ENCODE measurements at places on chromosomes 11 and 22. TPM values are rescaled to one million over a fixed set of nuclear protein-coding genes. Genes with fewer than 3 reads are reported as not detected.

Gene RIMBP3B
- 0.21 TPM for total RNA-seq

Gene CAPN5
- total RNA-seq = 2.7 TPM

Gene MS4A15
- not detected for total RNA-seq

DNA sequence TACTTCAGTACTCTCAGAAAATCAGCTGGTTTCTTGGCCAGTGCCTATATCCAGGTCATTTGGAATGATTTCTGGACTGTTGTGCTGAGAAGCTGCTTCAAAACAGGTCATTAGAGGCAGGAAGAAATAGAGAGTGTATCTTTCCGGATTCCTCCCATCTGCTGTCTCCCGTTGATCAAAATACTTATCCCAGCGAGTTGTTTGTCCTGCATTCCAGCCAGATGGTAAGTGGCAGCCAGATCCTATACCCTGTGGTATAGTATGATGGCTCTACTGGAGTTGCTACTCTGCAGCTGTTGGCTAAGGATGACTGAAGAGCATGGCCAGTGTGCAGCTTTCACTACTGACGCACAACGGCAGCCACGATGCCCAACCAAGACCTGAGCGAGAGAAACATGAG, 560.9 kb upstream of the ANO5 start:
- DNase-seq = no peak

- DNase-seq = no peak
Observed at GRCh38 chr11:61881397-61881796, 9.9 kb downstream of the FADS3 start.

DNA sequence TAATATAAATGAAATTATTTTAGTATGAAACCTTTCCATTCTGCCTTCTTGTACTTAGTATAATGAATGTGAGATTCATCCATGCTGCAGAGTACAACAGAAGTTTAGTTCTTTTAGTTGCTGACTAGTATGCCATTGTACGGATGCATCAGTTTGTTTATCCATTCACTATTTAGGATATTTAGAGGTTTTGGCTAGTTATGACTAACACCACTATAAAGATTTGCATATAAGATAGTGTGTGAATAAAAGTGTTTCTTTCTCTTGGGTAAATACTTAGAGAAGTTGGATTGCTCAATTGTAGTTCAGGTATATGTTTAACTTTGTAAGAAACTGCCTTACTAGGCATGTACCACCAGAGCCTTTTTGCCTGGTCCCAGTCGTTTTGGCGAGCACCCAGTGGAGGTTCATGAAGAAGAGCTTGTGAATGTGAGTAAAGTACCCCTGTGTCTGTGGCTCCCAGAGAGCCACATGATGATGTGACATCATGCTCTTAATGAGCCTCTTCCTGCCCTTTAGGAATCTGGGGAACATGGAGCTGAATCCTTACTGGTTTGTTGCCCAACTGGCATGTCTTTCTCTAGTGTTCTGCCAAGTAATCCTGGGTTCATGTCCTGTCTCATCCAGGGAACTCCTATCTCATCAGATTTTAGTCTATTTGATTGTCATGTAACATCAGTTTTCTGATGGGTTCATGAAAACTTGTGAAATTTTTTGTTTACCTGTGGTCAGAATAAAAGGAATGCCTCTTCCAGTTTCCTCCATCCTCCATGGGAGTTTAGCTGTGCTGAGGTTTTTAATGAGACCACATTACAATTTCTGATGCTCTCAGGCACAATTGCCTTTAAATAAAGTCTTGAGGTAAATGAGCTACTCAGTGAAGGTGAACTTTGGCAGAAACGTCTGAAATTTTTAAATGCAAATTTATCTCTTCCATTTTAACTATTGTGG, 234.8 kb downstream of the CASP12 start:
- no peak for DNase-seq

GRCh38 chr11:34207487-34208180, 102.2 kb downstream of the NAT10 start:
- no peak for DNase-seq

GRCh38 chr11:8328848-8329330, 65.2 kb upstream of the LMO1 start:
- DNase-seq = peak; percentile 72

- no peak for DNase-seq
Observed at GRCh38 chr11:116984186-116984585, 114.0 kb downstream of the SIK3 start.

- DNase-seq = no peak
Observed at GRCh38 chr11:468493-468892, 18.4 kb downstream of the PTDSS2 start.

GRCh38 chr11:83007909-83008580, 63.7 kb downstream of the RAB30 start:
- peak; percentile 70 for DNase-seq

GRCh38 chr22:41175546-41175945, 29.6 kb upstream of the L3MBTL2 start:
- DNase-seq = no peak

GRCh38 chr11:1051356-1052132, 15.0 kb upstream of the MUC6 start:
- DNase-seq = peak; percentile 4

GRCh38 chr11:57349491-57350274, 11.5 kb downstream of the P2RX3 start:
- DNase-seq = peak; percentile 70

DNA sequence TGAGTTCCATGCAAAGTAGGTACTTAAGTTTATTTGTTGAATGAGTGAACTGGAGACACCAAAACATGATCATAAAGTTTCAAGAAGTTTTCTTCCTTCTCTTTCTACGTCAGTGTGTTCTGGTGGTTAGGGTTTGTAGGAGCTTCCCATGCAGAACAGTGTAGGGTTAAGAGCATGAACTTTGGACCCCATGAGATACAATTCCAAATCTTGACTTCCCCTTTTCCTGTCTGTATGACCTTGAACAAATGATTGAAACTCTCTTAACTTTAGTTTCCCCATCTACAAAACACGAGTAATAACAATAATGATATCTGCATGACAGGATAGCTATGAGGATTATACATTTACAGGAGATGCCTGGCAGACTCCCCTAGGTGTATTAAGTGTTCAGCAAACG, 41.0 kb upstream of the TENM4 start:
- no peak for DNase-seq

All from heart right ventricle (tissue), 16 donors.